Amniotic epithelial cell (primary cell): ENCODE measurements at places on chromosomes 2 and 18.

DNA sequence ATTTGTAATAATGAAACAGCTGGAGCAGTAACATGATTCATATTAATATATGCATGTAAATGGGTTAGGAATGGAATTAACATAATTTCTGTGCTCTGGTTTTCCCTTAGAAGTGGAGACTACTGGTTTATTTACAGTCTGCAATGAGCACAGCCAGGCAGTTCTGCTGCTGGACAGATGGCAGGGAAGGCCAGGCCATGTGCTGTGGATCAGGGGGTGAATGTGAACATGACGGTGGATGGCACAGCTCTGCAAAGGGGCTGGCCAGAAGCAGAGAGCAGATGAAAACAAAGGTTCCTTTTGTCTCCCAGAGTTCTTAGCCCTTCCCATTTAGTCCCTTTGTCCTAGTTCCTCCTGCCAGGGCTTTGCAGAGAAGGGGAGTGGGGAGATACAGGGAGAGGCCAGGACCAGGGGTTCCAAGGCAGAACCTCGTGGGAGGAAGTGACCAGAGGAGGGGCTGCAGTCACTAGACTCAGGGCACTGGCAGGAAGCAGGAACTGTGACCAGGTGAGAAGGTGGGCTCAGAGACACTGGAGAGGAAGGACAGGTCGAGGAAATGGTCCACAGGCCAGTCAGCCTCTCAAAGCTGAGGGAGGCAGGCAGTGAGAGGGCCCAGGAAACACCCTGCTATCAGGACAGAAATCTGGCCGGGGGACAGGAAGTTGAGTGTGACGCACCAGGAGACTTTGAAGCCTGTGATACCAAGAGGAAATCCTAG is 112.9 kb upstream of the ATP8B1 start:
- no peak for DNase-seq

- no peak for DNase-seq
Observed at GRCh38 chr2:98821629-98822135, 90.8 kb upstream of the MGAT4A start.

DNA sequence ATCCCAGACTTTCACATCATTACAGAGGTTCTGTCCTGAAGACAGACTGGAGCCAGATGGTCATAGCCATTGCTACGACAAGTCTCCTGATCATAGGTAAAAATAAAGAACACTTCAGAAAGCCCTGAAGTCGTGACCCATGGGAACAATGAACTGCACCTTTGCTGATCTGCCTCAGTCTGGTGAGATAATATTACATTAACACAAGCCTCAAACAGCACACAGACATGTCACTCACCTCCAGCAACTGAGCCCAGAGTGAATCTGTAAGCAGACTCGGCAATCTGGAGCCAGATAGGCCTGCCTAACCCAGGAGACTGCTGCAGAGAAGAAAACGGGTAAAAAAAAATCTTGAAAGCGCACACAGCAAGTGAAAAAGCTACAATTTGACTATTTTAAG is 79.2 kb downstream of the SLC25A12 start:
- no peak for DNase-seq

DNA sequence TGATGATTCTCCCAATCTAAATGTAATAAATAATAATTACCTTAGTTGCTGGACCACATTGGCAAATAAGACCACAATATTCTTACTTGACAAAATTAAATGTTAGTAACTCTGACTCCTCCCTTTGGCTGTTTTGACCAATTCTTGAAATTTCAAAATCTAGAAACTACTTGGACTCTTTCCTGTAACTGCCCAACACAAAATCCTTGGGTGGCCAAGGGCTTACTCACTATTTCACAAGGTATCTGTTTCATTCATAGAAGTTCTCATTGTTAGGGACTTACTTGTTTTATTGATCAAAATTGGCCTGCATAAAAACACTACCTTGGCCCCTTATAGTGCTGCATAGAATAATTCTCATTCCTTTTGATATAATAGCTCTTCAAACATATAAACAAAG is 19.4 kb downstream of the CDH20 start:
- DNase-seq: no peak

DNA sequence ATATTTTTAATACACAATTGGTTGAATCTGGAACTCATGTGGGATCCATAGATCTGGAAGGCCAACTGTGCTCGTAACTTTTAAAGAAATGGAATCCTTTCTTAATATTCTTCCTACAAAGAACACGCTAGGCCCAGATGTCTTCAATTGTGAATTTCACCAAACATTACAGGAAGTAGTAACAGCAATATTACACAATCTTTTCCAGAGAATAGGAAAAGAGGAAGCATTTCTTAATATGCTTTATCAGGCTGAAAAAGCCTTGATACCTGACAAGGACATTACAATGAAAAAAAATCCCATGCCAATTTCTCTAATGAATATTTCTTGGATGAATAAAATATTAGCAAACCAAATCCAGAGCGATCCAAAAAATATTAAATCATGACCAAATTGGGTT is 80.3 kb upstream of the HAAO start:
- DNase-seq: peak; percentile 10

GRCh38 chr18:64248836-64249235 is 99.9 kb upstream of the LINC00305 start:
- no peak for DNase-seq

DNA sequence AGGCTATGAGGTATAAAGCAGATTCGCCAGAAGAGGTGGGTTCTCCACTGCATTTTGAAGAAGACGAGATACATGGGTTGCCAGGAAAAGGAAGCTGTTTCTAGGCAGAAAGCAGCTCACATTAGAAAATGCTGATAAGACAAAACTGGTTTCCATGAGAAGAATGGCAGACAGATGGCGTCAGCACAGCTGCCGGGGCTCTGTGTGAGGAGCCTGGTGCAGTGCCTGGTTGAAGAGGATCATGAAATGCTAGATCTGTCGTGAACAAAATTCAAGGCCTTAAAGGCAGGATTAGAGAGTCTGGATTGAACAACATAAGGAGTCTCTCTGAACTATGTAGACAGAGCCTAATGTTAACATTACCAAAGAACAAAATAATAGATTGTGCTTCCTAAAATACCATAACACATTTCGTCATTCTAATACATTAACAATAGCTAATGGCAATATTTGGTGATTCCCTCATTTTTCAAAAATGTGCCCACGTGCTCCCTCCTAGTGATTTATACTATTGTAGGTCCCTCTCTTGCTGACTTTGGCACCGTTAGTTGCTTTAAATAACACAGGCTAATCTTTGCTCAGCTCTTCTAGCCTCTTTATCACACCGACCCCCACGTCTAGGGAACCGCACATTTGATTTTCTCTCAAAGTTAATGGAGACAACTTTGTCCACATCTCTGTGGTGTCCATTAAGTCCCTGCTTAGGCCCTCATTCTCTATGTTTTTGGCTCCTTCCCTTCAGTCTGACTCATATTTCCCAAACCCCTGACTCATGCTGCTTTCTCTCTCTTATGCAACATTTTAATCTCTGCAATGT is 38.2 kb downstream of the EFEMP1 start:
- peak; percentile 98 for DNase-seq
